ENCODE measurements at places on chromosomes 3 and 15.

GRCh38 chr3:160698599-160699195 is 21.7 kb downstream of the ARL14 start:
- DNase-seq = no peak

DNA sequence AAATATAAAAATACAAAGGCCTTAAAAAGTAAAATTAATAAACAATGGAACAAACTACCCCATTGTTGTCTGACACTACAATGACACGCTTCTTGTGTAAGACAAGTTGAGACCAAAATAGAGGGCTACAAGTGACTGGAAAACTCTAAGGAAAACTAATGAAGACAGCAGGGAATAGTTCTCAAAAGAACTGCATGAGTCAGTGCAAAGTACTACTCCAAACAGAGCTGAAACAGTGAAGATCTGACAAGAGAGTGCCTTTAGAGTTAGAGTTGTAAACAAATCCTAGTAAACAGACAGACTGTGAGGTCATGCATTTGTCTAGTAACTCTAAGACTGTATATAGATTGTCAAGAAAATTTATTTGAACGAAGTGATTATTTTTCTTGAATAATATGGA is 233.9 kb downstream of the BBX start:
- no peak for DNase-seq

- no peak for DNase-seq
These were observed 9.7 kb upstream of the NCKIPSD start for GRCh38 chr3:48695393-48695753.

- no peak for DNase-seq
These were observed 73.9 kb upstream of the PRICKLE2 start for GRCh38 chr3:64299206-64299605.

DNA sequence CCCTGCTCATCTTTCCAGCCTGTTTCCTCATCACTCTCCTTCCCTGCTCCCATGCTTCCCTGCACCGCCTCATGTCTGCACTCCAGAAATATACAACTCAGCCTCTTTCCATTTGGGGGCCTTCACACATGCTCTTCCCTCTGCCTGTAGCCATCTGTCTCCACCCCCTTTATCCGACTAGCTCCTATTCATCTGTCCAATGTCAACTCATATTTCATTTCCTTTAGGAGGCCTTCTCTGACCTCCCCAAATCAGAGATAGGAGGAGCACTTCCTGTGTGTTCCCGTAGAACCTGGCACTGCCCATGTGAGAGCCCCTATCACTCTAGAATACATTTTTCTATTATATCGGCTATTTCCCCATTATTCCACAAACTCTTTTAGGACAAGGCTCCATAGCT is 10.6 kb downstream of the ATP8B4 start:
- DNase-seq = no peak

- no peak for DNase-seq
These were observed 417.5 kb upstream of the C2CD4B start for GRCh38 chr15:62582580-62582979.

- DNase-seq = no peak
These were observed 733.5 kb downstream of the NTRK3 start for GRCh38 chr15:87522997-87523396.

DNA sequence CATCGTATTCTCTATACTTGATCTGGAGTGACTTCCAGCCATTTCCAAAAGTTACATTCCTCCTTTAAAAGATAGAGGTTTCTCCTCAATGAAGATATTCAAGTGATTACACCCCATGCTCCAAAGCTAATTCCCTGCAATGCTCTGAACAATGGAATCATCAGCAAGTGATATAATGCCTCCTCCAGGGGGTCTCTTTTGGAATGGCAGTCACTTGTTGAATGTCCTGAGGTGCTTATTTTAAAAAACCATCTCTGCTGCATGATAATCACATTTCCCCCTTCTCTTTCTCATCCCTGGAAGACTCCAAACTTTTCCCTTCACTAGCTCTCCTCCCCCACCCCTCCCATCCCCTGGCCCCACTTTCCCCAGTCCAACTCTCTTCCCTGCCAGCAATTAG is 2.6 kb downstream of the LHFPL4 start:
- DNase-seq = no peak

DNA sequence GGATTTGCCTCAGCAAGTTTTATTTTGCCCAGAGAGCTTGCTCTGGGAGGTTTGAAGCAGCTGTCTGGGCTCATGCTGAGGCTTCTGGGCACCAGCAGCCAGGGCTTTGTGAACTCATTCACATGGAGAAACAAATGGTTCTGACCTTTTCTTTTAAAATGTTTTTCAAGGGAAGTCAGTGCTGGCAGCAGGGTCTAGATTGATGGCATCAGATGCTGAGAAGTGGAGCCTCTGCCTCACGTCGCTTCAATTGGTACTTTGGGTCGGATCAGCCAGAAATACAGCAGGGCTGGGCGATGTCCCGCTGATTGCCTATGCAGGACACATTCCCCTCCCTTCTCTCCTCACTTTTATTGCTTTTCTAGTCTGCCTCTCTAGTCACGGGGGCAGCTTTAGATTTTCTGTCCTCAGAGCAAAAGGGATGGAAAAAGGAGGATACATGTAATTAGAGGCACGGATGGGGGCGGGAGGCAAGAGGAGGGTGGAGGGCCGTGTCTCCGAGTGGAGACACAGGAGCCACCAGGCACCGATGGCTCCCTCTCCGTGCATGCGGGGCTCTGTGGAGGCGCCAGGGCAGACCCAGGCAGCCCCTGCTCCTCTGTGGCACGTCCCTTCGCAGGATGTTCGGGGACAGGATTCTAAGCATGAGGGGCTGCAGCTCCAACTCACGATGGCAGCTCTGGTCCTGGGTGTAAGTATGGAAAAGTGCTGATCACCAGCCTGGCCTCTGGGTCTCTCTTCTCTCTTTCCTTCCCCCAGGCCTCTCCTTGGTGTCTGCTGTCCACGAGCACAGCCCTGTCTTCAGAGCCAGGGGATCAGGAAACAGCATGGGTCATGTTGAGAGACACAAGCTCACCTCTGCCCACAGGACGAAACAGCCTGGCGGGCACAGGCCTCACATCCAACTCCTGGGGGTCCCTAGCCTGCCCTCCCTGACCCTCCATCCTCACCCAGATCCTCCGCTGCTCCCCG is 116.1 kb downstream of the FAM43A start:
- DNase-seq = no peak

- no peak for DNase-seq
These were observed 28.8 kb downstream of the GRAMD2A start for GRCh38 chr15:72168808-72169190.

- DNase-seq = no peak
These were observed 379.3 kb upstream of the CBLB start for GRCh38 chr3:106247902-106248684.

DNA sequence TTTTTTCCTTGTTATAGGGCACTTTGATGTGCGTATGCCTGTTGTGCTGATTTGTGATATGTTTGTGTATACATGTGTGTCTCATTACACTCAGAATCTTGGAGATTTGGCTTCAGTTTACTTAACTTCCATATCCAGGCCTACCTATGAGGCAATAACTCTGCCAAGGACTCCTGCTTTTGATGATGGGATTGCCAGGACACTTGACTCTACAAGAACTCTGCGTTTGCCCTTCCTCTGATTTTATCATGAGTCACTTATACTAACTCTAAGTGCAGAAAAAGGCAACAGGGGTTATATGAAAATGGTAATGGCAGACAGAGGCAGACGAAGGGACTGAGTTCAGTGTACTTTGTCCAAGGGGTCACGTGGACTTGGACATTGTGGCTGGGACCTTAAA is 33.6 kb downstream of the MCTP2 start:
- no peak for DNase-seq

GRCh38 chr15:94478763-94479162 is 247.4 kb downstream of the MCTP2 start:
- DNase-seq = no peak

- DNase-seq = no peak
These were observed 55.6 kb downstream of the CGGBP1 start for GRCh38 chr3:88003115-88003755.

GRCh38 chr3:49327485-49327884 is 12.4 kb downstream of the USP4 start:
- DNase-seq = no peak

GRCh38 chr3:187902936-187903335 is 157.7 kb upstream of the BCL6 start:
- no peak for DNase-seq

DNA sequence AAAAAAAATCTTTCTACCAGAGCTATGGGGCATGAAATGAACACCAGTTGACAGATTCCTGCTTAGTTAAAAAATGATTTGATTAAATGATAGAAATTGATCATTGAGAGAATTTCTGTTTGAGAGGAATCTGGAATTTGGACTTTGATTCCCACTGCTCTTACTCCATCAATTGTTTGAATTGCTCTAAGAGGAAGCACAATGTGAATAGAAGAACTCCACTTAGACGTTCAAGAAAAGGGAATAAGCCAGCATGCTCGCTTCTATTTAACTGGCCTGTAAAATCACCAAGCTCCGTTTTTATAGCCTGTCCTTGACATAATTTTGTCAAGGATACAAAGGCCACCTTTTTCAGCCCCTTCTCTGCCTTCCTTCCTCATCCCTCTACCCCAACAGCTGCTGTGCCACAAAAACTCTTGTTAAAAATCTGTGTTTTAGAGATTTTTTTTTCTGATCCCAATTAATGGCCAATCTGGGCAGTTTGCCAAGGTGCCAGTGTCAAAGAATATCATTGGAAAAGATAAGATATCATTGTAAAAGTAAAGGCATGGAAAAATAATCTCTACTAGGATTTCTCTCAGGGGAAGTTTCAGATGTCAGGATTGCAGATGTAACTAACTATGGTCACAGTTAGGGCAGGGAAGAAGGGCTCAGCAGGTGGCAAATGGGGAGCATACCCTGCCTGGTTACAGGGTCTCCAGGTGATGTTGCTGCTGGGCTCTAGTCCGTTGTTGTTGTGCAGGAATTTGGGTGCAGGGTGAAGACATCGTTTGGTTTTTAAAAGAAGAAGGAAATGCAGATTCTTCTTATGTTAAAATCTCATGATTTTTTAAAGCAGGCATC is 301.8 kb upstream of the PDZRN3 start:
- DNase-seq = no peak

GRCh38 chr3:156473341-156473740 is 81.6 kb downstream of the SSR3 start:
- no peak for DNase-seq

- no peak for DNase-seq
These were observed 399.1 kb downstream of the RBMS3 start for GRCh38 chr3:29679944-29680343.

DNA sequence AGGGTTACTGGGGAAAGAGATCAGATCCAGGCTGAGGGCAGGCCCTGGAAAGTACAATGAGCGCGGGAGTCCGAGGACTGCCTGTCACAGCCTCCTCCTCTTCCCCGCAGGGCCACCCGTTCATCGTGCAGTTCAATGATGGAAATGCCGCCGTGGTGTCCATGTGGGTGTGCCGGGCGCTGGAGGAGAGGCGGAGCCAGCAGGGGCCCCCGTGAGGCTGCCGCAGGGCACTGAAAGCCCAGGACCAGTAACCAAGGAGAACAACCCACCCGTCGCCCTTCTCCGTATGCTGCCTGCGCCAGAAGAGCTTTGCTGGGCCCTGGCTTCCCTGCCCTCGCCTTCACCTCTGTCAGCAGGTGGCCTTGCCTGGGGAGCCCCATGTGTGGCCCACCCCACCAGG is 18.8 kb upstream of the SKOR1 start:
- no peak for DNase-seq

GRCh38 chr3:78895528-78895927 is 872.3 kb downstream of the ROBO1 start:
- DNase-seq = no peak

DNA sequence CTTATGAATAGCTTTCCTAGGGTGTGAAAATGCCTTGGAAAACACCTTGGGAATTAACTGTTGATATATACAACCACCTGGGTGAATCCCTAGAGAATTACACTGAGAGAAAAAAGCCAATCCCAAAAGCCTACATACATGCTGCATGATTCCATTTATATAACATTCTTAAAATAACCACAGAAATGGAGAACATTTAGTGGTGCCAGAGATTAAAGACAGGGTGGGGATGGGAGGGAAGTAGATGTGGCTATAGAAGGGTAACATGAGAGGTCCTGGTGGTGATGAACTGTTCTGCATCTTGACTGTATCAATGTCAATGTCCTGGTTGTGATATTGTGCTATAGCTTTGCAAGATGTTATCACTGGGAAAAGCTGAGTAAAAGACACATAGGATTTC is 291.0 kb downstream of the CLSTN2 start:
- no peak for DNase-seq

DNA sequence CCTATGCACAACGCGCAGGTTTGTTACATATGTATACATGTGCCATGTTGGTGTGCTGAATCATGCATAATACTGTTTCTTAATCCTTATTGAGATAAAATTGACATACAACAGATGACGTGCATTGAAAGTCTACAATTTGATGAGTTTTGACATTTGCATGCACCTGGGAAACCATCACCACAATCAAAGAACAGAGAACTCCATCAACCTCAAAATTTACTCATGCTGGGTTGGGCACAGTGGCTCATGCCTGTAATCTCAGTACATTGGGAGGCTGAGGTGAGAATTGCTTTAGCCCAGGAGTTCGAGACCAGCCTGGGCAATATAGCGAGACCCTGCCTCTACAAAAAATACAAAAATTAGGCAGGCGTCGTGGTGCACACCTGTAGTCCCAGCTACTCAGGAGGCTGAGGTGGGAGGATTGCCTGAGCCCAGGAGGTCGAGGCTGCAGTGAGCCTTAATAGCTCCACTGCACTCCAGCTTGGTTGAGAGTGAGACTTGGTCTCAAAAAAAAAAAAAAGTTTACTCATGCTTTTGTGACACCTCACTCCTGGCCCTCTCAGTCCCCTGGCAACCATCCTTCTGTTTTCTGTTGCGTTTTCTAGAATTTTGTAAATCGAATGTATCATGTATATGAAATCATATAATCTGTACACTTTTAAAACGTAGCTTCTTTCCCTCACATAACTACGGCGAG is 56.6 kb downstream of the BHLHE40 start:
- DNase-seq = no peak

DNA sequence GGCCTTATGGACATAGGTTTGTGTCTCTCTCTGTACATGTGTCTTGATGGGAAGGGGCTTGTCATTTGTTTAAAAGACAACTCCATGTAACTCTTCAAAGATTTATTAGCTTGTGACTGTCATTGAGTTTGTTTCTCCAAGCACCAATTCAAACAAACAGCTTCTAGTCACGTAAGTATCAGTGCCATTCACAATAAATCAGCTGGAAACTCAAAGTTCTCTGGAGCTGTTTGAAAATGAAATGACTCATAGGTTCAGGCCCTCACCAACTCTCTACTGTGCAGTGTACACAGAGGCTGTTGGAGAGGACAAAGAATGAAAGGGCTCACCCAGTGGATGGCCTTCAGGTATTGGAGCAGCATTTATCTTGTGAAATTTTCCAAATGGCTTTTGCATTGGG is 476.3 kb downstream of the AGBL1 start:
- no peak for DNase-seq

GRCh38 chr3:99172736-99173657 is 271.5 kb upstream of the DCBLD2 start:
- no peak for DNase-seq

DNA sequence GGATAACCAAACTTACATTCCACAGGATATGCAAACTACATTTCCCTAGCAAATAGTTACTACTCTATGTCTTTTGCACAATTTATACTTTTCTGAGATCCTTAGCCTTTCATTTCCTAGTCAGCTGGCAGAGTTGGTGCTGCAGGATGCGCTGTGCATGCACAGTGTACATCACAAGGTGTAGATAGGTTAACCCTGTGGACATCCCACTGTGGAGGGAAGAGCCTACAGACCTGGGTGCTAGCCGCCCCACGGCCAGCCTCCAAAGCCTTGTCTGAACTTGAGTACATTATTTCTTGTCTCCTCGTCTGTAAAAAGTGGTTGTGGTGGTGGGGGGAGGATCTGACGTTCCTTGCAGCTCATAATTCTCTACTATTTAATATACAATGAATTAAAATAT is 3.5 kb downstream of the TNFSF10 start:
- DNase-seq = no peak
